ENCODE measurements at places on chromosomes 11 and 22.

GRCh38 chr11:107040433-107041087 is 22.3 kb upstream of the GUCY1A2 start:
- no peak for DNase-seq

GRCh38 chr11:12815129-12815480 is 140.9 kb downstream of the TEAD1 start:
- no peak for DNase-seq

GRCh38 chr11:2390725-2391151 is 9.8 kb upstream of the TSSC4 start:
- DNase-seq, result no peak

- no peak for DNase-seq
Measured at GRCh38 chr11:42913731-42914130, 398.1 kb upstream of the API5 start.

DNA sequence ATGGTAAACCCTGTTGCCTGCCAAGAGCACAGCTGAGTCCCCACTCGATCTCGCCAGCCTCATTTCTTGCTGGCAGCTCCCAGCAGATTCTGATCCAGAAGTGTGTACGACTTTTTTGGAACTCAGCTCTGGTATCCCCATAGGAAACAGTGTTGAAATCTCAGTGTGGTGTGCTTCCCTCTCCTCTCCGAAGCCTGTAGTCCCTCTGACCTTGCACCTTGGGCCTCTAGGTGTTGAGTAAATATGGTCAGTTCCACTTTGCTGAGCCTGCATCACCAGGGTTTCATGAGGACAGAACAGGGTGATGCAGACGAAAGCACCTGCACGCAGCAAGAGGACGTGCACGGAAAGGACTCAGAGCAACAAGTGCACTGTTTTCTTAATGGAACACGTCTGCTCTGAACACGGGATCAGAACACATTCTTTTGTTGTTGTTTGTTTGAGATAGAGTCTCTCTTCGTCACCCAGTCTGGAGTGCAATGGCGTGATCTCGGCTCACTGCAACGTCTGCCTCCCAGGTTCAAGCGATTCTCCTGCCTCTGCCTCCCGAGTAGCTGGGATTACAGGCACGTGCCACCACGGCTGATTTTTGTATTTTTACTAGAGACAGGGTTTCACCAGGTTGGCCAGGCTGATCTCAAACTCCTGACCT is 3.8 kb upstream of the CPT1A start:
- peak; percentile 20 for DNase-seq

GRCh38 chr22:20937031-20937793 is 20.0 kb downstream of the CRKL start:
- DNase-seq, result no peak

GRCh38 chr11:67522844-67523555 is at the start of gene CABP2:
Gene CABP2, minus strand, starts transcription at chr11:67523446. Its CDS starts 120 bp downstream, at chr11:67523326.
- no peak for DNase-seq

DNA sequence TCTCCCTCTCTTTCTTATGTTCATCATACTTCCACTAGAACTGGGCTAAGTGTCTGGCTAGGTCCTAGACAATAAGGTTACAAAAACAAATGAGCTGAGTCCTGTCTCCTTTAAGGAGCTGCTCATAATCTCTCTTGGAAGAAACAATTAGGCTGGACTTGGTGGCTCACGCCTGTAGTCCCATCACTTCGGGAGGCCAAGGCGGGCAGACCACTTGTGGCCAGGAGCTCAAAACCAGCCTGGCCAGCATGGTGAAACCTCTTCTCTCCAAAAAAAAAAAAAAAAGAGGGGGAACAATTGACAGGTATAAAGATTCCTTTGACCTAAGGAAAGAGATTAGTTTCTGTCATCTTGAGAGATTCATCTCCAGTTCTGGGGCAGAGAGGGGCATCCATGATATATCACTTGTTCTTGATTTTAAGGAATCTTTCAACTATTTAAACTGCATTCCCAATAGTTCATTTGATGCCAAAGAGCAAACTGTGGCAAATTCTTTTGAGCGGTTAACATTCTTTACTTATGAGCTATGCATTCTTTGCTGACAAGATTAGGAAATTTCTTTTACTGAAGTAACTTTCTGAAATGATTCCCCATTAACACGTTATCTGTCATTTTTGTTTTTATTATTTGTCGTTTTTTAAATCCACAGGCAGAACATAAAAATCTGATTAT is 125.5 kb downstream of the C11orf87 start:
- DNase-seq, result no peak

DNA sequence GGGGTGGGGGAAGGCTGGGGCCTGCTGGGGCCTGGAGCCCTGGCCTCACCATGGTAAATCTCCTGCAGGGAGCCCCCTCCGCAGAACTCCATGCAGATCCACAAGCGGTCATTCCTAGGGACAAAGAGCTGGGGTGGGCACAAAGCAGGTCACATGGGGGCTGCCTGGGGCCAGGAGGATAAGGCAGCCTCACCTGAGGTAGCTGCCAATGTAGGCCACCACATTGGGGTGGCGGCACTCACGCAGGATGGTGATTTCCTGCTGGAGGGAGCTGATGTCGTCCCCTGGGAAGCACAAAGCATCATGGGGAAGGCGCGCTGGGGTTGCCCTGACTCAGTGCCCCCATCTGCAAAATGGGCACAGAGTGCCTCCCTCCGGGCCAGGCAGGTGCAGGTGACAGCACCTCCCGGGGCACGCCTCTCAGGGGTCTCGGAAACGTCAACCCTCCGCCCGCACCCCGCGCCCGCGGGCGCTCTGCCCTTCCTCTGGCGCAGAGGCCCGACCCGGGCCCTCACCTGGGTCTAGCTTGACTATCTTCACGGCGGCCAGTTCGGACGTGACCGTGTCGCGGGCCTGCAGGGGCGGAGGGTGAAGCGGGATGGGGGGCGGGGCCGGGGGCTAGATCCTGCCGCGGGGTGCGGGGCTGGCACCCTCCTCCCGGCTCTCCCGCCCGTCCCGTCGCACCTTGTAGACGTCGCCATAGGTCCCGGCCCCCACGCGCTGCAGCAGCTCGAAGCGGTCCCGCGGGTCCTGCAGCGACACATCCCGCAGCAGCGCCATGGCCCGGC is 450 bp downstream of the MAP4K2 start:
- no peak for DNase-seq

DNA sequence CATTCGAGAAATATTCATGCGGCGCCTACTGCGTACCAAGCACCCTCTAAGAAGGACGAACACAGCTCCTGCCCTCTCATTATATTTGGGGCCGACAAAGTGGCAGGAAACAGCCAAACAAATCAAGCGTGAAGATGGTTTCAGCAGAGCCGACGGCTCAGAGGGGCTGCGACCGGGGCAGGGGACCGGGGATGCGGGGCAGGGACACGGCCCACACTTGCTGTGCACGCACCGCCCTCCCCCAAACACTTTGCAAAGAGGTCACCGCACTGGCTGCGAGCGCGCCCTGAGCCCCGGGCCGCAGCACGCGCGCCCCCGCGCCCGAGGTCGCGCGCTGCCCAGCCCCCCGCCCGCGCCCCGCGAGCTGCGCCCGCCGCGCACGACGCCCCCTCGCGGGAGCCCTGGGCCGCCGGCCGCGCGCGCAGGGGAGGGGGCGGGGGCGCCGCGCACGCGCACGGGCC is 255 bp upstream of the SYNGR1 start:
- no peak for DNase-seq

GRCh38 chr11:2443881-2444820 is at the start of gene TRPM5:
Gene TRPM5, minus strand, starts transcription at chr11:2444514. Its CDS starts 21,478 bp downstream, at chr11:2423036.
- no peak for DNase-seq

DNA sequence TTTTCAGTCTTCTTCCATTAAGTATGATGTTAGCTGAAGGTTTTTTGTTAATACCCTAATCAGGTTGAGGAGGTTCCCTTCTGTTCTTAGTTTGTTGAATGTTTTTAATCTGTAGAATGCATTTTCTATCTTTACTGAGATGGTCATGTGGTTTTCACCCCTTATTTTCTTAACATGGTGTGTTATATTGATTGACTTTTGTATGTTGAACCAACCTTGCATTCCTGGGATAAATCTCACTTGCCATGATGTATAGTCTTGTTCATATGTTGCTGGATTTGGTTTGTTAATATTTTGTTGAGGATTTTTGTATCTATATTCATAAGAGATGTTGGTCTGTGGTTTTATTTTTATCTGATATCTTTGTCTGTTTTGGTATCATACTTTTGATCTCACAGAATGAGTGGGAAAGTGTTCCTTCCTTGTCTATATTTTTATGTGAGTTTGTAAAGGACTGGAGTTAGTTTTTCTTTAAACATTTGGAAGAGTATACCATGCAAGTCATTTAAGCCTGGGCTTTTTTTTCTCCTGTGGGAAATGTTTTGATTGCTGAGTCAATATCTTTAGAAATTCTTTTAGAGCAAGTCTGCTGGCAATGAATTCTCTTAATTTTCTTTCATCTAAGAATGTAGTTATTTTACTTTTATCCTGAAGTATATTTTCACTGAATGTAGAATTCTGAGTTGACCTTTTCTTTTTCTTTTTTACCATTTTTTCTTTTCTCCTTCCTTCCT is 5.5 kb upstream of the P4HA3 start:
- no peak for DNase-seq

DNA sequence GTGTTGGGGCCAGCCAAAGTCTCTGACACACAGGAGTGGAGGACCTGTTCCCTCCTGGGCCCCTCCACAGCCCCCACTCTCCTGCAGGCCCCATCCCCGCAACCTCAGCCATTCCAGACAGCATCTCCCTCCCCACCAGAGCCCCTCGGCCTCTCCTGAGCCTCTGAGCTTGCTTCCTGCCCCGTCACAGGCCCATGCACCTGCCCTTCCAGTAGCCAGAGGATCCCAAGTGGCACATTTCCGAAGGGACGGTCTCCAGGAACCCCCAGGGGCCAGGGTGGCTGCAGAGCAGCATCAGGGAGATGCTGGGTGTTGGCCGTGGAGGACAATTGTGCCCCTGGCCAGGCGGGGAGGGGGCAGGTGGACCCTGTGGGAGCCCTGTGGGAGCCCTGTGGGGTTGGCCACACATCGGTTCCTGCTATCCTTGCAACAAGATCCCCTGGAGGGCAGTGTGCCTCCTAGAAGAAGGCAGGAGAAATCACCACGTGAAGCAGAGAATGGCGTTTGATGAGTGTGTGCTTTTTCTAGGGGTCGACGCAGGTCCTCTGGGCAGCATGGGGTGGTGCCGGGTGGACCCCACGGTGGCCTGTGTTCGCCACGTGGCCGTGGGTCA is 45.3 kb upstream of the PPARA start:
- DNase-seq, result no peak

DNA sequence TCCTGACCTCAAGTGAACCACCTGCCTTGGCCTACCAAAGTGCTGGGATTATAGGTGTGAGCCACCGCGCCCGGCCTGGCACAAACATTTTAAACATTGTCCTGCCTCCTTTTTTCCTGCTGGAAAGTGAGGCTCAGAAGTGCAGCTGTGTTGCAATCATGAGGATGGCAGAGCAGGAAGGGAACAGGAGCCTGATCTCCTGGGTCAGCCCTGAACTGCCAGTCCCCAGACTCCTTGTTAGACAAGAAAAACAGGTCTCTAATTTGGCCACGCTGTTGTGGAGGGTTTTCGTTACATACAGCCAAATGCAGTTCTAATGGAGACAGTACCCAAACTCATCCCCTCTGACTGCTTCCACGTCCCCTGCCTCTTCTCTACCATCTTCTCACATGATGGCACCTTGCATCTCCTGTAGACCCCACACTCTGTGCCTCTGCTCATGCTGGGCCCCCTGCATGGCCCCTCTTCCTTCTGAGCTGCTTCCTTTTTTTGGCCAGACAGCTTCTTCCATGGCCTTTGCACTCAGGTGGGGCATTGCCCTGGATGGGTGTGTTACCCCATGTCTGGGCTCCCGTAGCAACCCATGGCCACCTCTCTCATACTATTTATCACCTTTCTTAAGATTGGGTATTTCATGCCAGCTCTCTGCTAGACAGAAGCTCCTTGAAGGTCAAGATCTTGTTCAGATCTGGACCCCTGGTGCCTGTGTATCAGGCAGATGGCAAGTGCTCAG is 227.1 kb downstream of the CEP164 start:
- peak; percentile 62 for DNase-seq

GRCh38 chr11:76789443-76789719 is 6.2 kb downstream of the TSKU start:
- DNase-seq, result no peak

DNA sequence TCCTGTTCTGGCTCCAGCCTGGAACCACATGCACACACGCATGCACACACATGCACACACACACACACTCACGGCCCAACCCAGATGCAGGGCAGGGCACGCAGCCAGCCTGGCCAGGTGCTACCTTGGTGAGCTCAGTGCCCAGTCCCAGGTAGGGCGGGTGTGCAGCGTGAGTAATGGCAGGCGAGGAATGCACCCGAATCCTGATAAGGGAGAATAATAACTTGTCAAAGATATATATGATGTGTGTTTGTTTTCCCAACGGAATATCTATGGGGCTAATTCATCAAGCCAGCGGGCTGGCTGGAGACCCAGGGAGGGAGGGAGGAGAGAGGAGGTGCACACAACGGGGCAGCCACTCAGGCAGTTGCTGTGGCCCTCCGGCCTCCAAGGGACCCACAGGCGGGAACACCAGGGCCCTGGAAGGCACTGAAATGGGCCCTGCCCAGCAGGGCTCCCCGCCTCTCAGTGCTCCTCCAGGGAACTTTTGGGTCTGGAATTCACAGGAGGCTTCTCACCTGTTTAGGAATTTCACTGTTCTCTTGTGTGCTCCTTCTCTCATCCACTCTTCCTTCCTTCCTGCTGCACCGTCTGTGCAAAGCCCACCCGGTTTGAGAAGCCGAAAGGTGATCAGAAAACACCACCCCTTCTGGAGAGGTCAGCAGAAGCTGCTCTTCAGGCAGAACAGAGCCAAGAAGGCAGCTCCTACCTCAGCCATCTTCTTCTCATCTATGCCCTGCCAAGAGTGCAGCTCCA is 79.0 kb downstream of the BUD13 start:
- no peak for DNase-seq

DNA sequence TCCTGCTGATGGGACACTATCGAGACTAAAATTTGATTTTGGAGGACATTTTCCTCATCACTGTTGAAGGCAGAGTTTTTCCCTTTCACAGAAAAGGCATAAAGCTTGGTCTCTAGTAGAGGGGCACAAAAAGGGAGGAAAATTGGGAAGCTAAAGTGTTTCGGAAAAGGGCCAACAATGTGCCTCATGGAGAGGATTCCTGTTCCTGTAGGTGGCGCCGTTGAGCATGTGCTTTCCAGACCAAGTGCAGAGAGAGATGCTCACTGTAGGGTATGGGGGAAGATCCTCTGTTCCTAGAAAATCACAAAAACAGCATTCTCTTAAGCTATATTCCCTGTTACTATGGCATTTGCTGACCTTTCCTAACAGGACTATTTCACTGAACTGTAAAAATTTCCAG is 18.4 kb upstream of the OR4C5 start:
- DNase-seq, result no peak

- no peak for DNase-seq
Measured at GRCh38 chr11:14190992-14191778, 167.8 kb downstream of the RRAS2 start.

DNA sequence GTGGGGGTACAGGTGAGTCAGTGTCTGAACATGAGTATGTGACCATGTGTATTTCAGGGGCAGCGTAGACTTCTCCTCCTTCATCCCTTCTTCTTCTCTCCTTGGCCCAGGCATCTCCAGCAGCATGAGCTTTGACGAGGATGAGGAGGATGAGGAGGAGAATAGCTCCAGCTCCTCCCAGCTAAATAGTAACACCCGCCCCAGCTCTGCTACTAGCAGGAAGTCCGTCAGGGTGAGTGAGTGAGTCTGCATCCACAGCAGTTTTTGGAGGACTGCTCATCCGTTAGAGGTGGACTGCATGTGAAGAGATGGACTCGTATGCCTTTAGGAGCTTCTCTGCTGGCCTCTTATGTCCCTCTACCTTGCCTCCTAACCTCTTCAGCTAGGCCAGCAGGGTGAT is 15.6 kb downstream of the TUB start:
- no peak for DNase-seq

- peak; percentile 32 for DNase-seq
Measured at GRCh38 chr11:125903711-125904659, at the start of gene DDX25. Gene DDX25, plus strand, starts transcription at chr11:125904508. Its CDS starts 10 bp downstream, at chr11:125904518.

GRCh38 chr11:67404515-67405195 is 772 bp downstream of the TBC1D10C start:
- no peak for DNase-seq

Data from NCI-H510A treated with DMSO at 0.1 percent for 48 hours (cell line).